ENCODE measurements at places on chromosomes 13 and 19.

- no peak for DNase-seq
These were observed 65.3 kb upstream of the MCF2L start for GRCh38 chr13:112903606-112904195.

DNA sequence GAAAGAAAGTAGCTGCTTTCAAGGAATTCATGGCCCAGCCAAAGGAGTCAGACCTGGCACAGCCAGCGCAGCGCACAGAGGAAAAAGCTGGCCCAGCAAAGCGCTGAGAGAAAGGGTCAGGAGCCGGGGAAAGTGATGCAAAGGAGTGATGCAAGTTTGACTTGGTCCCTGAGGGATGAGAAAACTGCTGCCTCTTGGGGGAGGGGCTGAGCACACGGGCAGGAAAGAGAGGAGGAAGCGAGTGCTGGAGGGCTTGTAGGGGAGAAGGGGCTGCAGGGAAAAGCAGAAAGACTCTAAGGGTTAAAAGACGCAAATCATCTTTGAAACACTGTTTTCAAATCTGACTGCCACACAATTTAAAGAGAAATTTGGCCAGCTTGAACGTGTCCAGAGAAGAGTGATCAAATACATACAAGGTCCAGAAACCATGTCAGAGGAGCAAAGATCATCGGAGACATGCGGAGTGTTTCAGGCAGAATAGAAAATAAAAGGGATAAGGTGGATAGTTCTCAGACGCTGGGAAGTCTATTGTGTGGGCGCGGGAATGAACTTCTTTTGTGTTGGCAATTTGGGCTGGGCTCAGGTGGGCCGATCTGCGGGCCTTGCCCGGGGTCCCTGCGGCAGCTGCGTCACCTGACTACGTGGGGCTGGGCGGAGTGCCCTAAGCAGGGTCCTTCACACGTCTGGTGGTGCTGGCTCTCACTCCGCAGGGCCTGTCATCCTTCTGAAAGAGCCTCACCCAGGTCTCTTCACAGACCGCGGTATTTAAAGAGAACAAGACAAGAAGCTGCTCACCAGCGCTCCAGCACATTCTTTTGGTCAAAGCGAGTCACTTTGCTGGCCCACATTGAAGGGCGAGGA, 18.1 kb downstream of the N4BP2L1 start:
- no peak for DNase-seq

GRCh38 chr13:76153239-76153638, 517.1 kb downstream of the LMO7 start:
- DNase-seq, result no peak

DNA sequence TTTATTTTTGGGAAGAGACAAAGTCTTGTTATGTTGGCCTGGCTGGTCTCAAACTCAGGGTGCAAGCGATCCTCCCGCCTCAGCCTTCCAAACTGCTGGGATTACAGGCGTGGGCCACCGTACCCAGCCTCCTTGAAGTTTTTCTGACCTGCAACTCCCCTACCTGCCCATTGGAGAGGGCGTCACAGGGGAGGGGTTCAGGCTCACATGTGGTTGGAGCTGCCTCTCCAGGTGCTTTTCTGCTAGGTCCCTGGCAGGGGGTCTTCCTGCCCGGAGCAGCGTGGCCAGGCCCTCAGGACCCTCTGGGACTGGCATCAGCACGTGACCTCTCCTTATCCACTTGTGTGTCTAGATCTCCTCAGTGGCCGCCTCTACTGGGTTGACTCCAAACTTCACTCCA, 27.2 kb downstream of the LDLR start:
- DNase-seq, result no peak

DNA sequence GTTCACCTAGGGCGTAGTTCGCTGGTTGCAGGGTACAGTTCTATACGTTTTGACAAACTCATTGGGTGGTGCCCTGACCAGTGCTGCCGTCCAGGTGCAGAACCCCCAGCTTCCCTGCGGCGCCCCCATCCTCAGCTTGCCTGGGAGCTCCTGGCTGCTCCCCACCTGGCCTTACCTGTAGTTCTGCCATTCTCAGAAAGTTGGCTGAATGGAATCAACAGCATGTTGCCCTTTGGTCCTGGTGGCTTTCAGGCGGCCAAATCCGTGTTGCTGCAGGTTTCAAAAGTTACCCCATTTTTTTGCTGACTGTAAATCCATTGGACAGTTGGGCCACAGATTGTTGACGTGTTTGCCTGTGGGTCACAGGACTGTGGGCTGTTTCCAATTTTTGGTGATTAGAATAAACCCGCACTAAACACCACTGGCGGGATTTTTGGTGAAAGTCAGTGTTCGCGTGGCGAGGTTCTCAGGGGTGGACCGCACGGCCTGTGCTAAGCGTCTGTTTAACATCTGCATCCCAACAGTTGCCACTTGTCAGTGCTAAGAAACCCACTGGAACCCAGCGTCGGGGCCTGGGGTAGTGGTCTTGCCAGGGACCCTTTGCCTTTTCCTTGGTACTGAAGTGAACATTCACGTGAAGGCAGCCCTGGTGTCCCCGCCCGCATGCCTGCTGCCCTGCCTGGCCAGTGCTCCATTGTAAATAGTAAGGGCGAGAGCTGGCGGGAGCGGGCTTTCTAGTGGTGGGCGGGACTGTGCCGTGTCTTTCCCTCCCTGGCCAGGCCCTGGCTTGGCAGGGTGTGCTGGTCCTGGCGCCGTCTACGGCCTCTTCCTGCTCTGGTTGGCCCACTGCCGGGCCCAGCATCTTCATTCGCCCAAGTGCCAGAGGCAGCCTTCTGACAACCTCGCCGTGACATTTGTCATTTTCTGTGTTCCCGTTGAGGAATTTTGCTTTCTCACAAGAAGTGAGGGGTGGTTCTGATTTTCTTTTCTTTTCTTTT, 3.3 kb downstream of the DOT1L start:
- DNase-seq, result no peak

DNA sequence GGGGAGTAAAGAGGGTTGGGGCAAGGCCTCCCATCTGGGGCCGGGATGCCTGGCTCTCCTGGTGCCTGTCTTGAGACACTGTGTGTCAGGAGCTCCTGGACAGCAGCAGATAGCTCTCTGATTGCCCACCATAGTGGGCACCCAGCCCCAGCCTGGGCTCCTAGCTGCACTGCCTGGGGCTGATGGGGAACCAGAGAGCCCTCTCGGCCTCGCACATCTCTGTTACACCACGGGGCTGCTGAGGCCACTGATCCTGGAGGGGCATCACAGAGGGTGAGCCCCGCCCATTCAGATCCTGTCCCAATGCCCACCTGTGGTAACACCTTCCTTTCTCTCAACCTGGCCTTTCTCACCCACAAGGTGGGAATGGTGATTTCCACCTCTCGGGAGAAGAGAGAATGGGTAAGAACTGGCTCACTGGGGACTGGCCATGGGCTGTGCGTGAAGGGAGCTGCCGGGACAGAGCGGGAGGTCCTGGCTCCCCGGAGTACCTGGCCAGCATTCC, 135.9 kb downstream of the URI1 start:
- no peak for DNase-seq

GRCh38 chr13:27922883-27923612, 3.2 kb downstream of the PDX1 start:
- no peak for DNase-seq

- DNase-seq, result no peak
These were observed 458.6 kb downstream of the DCT start for GRCh38 chr13:94020833-94021232.

GRCh38 chr13:48648446-48648845, 5.3 kb upstream of the CYSLTR2 start:
- no peak for DNase-seq

GRCh38 chr13:43629691-43630480, 156.9 kb downstream of the ENOX1 start:
- DNase-seq, result no peak

GRCh38 chr19:50739132-50739913, 16.2 kb downstream of the CLEC11A start:
- no peak for DNase-seq

- peak; percentile 56 for DNase-seq
These were observed 16.6 kb upstream of the EPHX3 start for GRCh38 chr19:15248648-15249527.

GRCh38 chr13:36533806-36534205, 101.5 kb downstream of the CCNA1 start:
- no peak for DNase-seq

DNA sequence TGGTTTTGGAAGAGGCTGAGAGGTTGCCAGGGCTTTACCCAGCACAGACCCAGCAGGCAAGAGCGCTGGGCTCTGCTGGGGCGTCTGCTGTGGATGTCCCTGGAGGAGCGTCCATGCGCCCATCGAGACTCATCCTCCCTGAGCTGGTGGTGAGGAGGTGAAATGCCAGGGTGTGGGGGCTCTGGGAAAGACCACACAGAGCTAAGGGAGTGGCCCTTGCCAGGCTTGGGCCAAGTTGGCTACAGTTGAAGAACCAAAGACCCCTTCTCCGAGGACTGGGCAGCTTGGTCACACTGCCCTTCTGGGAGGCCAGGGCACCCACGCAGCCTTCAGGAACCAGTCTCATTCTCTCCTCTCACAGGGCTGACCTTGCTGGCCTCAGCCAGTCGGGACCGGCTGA, 24.6 kb upstream of the OVOL3 start:
- DNase-seq, result no peak

DNA sequence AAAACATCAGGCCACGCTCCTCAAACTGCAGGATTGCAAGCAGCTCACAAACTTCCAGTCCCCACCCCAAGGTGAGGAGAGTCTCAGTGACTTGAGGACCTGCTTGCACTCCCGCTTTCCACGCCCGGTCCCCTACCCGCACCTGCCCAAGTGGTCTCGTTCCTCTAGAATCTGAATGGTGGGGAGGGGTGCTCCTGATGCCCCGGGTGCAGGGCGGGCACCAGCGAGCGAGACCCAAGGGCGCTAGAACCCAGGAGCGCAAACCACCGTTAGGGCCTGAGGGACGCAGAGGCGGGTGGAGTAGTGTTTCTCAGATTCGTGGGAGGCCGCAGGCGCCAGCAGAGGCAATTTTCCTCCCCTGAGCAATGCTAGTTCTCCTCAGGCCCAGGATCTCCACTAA, 40.3 kb downstream of the SOX1 start:
- no peak for DNase-seq

Measured in GOT3 (cell line).